ENCODE measurements at places on chromosomes 5 and 9. TPM values are rescaled to one million over a fixed set of nuclear protein-coding genes. Genes with fewer than 3 reads are reported as not detected.

The ORM1 gene
- total RNA-seq = 9.3 TPM

The PPIP5K2 gene
- total RNA-seq = 89.2 TPM

The OR13F1 gene
- not detected for total RNA-seq

The LCN15 gene
- total RNA-seq = not detected

The PCDHGB1 gene
- total RNA-seq = 2.3 TPM

The DNAI1 gene
- total RNA-seq = 1.2 TPM

The IL31RA gene
- not detected for total RNA-seq

The SLC2A8 gene
- 50.7 TPM for total RNA-seq

The PKD2L2 gene
- total RNA-seq = not detected

The KLHL3 gene
- total RNA-seq = 32.1 TPM

The CTXN3 gene
- total RNA-seq = not detected

The GDA gene
- total RNA-seq = 5.8 TPM

The ARID3C gene
- 12.0 TPM for total RNA-seq

The VAV2 gene
- total RNA-seq = 82.8 TPM

The PCDHB13 gene
- total RNA-seq = 7.4 TPM

The IL9 gene
- total RNA-seq = not detected

The ANKRD34B gene
- 0.17 TPM for total RNA-seq

The AQP7 gene
- total RNA-seq = 4.4 TPM

The PRLR gene
- total RNA-seq = 5.7 TPM

The TMEM174 gene
- not detected for total RNA-seq

The MELK gene
- total RNA-seq = 24.0 TPM

The GCNT4 gene
- total RNA-seq = 3.3 TPM

The DBH gene
- not detected for total RNA-seq

The SVEP1 gene
- 0.42 TPM for total RNA-seq

The GADD45G gene
- total RNA-seq = 1.8 TPM

The SPINK7 gene
- total RNA-seq = not detected

The CD14 gene
- total RNA-seq = 0.36 TPM

The PRDM9 gene
- not detected for total RNA-seq

The ANKRD18A gene
- total RNA-seq = 2.2 TPM

The SLC36A3 gene
- total RNA-seq = not detected

The LECT2 gene
- not detected for total RNA-seq

The NREP gene
- total RNA-seq = 460 TPM

The TPPP gene
- total RNA-seq = 2.6 TPM

The ATG12 gene
- total RNA-seq = 46.7 TPM

The PRR16 gene
- not detected for total RNA-seq

The NMUR2 gene
- not detected for total RNA-seq

The PRRX2 gene
- total RNA-seq = 0.91 TPM

The DIRAS2 gene
- total RNA-seq = not detected

The SLC45A2 gene
- total RNA-seq = 2.4 TPM

The C9orf50 gene
- 0.27 TPM for total RNA-seq

The REEP2 gene
- 20.0 TPM for total RNA-seq

The CER1 gene
- not detected for total RNA-seq

The RNF183 gene
- total RNA-seq = 0.44 TPM

The SREK1IP1 gene
- total RNA-seq = 26.5 TPM

The CLIC3 gene
- 0.64 TPM for total RNA-seq

The CAMSAP1 gene
- 82.2 TPM for total RNA-seq

The FBN2 gene
- total RNA-seq = 16.3 TPM

The TNIP1 gene
- 55.0 TPM for total RNA-seq
